ENCODE measurements at places on chromosomes 1 and 21.

DNA sequence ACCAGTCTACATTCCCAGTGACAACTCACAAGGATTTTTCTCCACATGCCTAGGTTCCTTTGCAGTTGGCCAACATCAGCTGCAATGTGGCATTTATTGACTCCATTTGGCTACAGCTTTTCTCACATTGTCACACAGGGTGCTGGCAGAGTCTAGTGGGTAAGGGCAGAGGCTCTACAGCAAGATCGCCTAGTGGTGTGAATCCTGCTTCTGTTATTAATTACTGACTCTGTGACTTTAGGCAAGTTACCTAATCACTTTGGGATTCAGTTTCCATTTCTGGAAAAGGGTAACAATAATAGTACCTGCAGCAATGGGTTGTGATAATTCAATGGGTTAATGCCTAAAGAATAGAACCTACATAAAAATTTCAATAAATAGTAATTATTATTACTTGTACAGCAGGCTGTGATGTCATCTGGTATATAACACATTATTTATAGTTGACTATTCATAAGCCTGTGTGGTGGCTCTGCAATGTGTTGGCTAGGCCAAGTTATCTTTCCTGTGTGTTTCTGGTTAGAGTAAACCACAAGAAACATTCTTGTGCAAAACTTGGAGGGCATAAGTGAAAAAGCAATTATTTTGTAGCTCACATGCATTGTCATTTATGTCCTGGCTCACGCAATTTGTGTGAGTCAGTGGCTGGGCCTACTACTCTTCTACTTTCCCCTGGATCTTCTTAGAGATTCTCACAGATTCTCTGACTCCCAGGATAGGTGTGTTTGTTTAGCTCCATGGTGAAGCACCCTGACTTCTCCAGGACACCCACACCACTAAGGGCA, 59.5 kb downstream of the PTGS2 start:
- no peaks in the 10 kb centered on the region for H3K36me3 ChIP-seq
- no peak for DNase-seq
- H3K4me3 ChIP-seq = no peak overlapping the region
- no peaks in the 10 kb centered on the region for H3K27me3 ChIP-seq
- no peaks in the 10 kb centered on the region for H3K4me1 ChIP-seq
- no peak overlapping the region for H3K27ac ChIP-seq

GRCh38 chr1:7641587-7642417, 129.3 kb upstream of the VAMP3 start:
- no peak overlapping the region for H3K27ac ChIP-seq
- no peaks in the 10 kb centered on the region for H3K36me3 ChIP-seq
- H3K27me3 ChIP-seq = no peaks in the 10 kb centered on the region
- no peak overlapping the region for H3K4me3 ChIP-seq
- DNase-seq = no peak

DNA sequence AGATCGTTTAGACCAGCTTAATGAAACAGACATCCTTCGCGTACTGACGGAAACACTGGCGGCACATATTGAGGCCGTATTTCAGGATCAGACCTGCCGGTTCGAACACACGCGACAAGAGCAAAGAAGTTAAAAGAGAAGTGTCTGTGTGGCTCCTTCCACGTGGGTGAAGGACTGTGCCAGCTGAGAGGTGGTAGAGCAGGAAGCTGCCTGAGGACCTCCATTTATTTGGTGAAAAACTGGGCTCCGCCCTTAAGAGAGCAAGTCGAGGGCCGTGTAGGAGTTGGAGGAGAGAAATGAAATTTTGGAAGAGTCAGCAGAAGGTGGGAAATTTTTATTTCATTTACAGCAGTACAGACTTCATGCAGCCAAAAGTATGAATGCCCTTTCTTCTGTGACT, 38.8 kb upstream of the ADORA3 start:
- H3K4me1 ChIP-seq = no peaks in the 10 kb centered on the region
- no peak for DNase-seq
- H3K27ac ChIP-seq = no peak overlapping the region
- no peak overlapping the region for H3K4me3 ChIP-seq
- no peaks in the 10 kb centered on the region for H3K36me3 ChIP-seq

GRCh38 chr1:245822996-245823395, 668.2 kb downstream of the KIF26B start:
- H3K4me3 ChIP-seq = no peak overlapping the region
- H3K27me3 ChIP-seq = no peaks in the 10 kb centered on the region
- H3K4me1 ChIP-seq = no peaks in the 10 kb centered on the region
- DNase-seq = no peak
- no peaks in the 10 kb centered on the region for H3K36me3 ChIP-seq

- H3K27ac ChIP-seq = no peak overlapping the region
- H3K4me3 ChIP-seq = no peak overlapping the region
- H3K4me1 ChIP-seq = no peaks in the 10 kb centered on the region
- H3K36me3 ChIP-seq = no peaks in the 10 kb centered on the region
- no peaks in the 10 kb centered on the region for H3K27me3 ChIP-seq
Measured at GRCh38 chr21:32786826-32787225, 15.3 kb upstream of the PAXBP1 start.

DNA sequence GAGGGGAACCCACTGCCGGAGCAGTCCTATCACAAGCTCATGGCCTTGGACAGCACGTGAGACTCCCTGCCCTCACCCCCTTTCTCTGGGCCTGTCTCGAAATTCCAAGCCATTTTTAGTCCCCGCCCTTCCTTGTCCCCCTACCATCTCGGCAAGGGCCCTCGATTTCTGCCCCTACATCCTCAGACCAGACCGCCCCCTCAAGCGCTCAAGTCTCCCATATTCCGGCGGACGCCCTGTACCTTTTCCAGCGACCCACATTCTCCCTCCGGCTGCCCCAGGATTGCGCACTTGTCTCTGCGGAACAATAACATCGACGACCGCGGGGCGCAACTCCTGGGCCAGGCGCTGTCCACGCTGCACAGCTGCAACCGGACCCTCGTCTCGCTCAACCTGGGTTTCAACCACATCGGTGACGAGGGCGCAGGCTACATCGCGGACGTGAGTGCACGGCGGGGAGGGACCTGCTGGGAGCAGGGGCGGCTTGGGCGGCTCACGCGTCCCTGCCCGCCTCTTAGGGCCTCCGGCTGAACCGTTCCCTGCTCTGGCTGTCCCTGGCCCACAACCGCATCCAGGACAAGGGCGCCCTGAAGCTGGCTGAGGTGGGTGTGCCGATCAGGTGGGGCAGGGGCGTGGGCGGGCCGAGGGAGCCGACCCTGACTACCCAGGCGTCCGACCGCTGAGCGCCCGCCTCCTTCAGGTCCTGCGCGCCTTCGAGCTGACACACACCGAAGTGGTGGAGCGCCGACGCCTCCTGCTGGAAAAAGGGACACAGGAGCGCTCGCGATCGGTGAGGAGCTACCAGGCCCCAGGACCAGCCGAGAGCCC, 7.0 kb downstream of the LRRC71 start:
- no peak overlapping the region for H3K4me3 ChIP-seq
- H3K27me3 ChIP-seq = peaks cover 28% of the 10 kb centered on the region
- no peak overlapping the region for H3K27ac ChIP-seq
- peaks cover 26% of the 10 kb centered on the region for H3K4me1 ChIP-seq
- H3K36me3 ChIP-seq = no peaks in the 10 kb centered on the region

GRCh38 chr1:6625584-6626149, 999 bp downstream of the THAP3 start:
- peak overlapping the region; percentile 51 for H3K4me3 ChIP-seq
- DNase-seq = peak; percentile 31
- H3K27ac ChIP-seq = peak overlapping the region; percentile 86
- H3K36me3 ChIP-seq = no peaks in the 10 kb centered on the region

DNA sequence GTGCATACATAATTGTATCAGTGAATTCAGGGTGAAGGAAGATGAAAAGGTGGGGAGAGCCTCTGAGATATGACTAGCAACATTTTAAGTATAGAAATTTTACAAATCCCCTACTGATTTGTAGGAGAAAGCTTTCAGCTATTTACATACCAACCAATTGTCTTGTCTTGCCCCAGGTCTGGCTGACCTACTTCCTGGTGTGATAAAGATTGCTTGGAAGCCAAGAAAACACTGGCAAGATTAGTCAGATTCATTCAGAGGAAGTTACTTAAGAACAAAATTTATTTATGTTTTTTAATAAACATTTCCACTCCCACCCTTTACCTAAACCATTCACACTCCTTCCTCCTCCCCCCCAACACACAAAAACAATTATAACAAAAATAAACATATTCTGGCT, 17.5 kb downstream of the PTGS2 start:
- no peaks in the 10 kb centered on the region for H3K36me3 ChIP-seq
- H3K4me1 ChIP-seq = no peaks in the 10 kb centered on the region
- no peaks in the 10 kb centered on the region for H3K27me3 ChIP-seq
- no peak overlapping the region for H3K27ac ChIP-seq
- no peak for DNase-seq

- H3K36me3 ChIP-seq = no peaks in the 10 kb centered on the region
- no peak overlapping the region for H3K4me3 ChIP-seq
- no peaks in the 10 kb centered on the region for H3K4me1 ChIP-seq
- DNase-seq = peak; percentile 24
- H3K27ac ChIP-seq = no peak overlapping the region
Measured at GRCh38 chr1:199135901-199136300, 497.1 kb downstream of the PTPRC start.

GRCh38 chr1:212188599-212189351, 96.4 kb upstream of the PPP2R5A start:
- no peak overlapping the region for H3K27ac ChIP-seq
- H3K4me1 ChIP-seq = no peaks in the 10 kb centered on the region
- no peaks in the 10 kb centered on the region for H3K27me3 ChIP-seq

DNA sequence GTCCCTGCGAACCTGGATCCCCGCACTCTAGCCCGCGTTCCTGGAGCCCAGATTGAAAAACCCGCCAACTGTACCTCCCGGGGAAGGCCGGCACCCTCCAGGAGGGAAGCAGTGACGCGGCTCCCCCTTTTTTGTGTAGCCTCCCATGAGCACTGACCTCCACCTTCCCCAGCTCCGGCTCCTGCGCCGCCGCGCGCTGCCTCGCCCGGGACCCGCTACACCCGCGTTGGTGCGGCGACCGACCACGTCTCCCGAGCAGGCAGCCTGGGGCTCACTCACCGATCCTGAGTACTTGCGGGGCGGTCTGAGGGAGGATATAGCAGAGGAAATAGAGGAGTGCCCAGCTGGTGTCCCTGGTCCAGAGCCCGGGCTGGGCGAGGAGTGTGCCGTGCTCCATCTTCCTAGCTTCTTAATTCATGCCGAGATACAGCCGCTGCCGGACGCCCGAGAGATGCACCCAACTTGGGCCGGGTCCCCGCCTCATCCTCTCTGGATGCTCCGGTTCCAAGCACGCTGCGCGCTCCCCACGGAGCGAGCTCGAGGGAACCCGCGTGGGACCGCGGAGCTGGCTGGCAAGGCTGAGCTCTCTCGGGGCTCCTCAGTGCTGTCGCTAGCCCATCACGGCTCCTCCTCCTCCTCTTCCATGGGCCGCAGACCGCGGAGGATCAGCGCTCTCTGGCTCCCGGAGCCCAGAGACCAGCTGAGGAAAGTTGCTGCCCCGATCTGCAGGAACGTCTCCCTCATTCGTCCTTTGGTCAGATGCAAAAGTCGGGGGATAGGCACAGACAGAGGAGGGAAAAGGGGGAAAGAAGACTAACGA, 482 bp downstream of the GRIK1 start:
- no peak overlapping the region for H3K27ac ChIP-seq
- peaks cover 14% of the 10 kb centered on the region for H3K4me1 ChIP-seq
- H3K36me3 ChIP-seq = no peaks in the 10 kb centered on the region

DNA sequence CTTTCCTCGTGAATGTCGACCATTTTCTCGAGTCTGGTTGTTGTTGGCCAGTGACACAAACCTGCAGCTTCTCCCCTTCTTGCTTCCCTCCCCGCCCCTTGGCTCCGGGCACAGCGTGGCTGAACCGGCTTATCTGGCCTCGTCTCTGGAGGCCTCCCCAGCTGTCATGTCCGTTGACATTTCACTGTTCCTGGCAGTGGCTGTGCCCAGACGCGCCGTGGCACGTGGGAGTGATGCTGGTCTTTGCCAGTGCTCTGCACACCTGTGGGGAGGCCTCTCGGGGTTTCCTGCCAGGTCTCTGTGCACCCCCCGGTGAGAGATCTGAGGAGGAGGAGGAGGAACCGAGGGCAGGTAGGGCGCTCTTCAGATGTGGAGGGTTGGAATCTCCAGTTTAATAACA, 23.7 kb downstream of the SKI start:
- H3K27me3 ChIP-seq = no peaks in the 10 kb centered on the region
- no peak overlapping the region for H3K4me3 ChIP-seq
- peaks cover 54% of the 10 kb centered on the region for H3K4me1 ChIP-seq
- no peak overlapping the region for H3K27ac ChIP-seq

- H3K36me3 ChIP-seq = no peaks in the 10 kb centered on the region
- H3K4me3 ChIP-seq = no peak overlapping the region
- peaks cover 39% of the 10 kb centered on the region for H3K4me1 ChIP-seq
- H3K27ac ChIP-seq = no peak overlapping the region
- H3K27me3 ChIP-seq = no peaks in the 10 kb centered on the region
Measured at GRCh38 chr1:3205815-3206214, 136.8 kb downstream of the PRDM16 start.
